ENCODE measurements at places on chromosomes 2 and 18.

DNA sequence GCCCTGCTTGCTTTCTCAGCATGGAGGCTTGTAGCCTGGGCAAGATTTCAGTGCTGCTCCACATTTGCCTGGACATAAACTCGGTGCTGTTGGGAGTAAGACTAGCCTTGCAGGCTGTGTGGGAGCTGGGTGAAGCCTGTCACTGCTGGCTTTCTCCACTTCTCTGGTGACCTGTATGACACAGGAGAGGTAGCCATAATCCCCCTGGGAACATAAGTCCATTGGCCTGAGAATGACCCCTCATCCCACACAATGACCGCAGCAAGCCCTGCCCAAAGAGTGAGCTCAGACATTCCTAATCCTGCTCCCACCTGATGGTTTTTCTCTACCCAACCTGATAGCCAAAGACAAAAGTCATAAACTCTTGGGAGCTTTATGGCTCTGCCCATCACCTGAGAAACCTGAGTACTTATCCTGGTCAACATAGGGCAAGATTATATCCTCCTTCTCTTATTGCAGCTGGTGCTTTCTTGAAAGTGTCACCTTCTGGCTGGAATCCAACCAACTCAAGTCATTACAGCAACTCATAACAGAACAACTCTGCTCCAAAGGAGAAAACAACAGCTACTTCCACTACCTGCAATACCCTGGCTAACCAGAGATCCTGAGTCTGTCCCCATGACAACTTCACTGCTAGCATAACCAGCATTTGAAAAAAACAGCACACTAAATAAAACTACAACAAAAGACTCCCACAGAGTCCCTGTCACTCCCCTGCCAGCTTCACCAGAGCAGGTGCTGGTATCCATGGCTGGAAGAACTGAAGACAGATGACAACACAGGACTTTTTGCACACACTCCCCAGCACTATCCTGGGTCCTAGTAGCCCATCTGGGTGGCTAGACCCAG, 834.4 kb upstream of the DDX18 start:
- no peak for DNase-seq

DNA sequence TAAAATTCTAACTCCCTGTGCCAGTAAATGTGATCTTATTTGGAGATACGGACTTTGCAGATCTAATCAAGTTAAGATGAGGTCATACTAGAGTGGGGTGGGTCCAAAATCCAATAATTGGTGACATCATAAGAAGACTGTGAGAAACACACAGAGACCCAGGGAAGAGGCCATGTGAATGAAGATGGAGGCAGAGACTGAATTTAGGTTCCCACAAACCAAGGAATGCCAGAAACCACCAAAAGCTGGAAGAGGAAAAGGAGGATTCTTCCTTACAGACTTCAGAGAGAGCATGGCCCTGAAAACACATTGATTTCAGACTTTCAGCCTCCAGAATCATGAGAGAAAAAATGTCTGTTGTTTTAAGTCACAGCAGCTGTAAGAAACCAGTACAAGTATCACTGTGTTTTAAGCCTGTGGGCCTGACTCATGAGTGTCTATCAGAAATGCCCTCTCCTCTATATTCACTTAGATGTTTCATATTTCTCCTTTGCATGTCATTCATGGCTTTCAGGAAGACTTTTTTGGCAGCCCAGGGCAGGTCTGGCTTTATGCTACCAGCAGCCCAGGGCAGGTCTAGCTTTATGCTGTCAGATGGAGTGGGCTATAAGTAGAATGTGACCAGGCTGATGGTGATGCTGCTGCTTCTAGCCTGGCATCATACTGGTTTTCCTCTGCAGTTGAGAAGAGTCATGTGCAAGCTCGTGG, 100.0 kb downstream of the SPOPL start:
- DNase-seq = no peak

GRCh38 chr2:8505311-8505920, 176.4 kb upstream of the ID2 start:
- no peak for DNase-seq

DNA sequence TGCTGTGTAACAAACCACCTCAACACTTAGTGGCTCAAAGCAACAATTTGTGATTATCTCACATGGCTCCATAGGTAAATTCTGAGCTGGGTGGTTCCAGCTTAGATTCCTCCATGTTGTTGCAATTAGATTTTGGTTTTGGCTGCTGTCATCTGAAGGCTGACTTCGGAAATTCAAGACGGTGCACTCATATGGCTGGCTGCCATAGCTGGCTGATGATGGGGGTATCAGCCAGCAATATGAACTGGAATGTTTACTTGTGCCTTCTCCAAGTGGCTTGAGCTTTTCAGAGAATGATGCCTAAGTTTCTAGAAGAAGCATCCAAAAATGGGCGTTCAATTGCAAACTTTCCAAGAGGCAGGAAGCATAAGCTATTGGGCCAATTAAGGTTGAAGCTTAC, 213.1 kb downstream of the GCA start:
- DNase-seq = no peak

DNA sequence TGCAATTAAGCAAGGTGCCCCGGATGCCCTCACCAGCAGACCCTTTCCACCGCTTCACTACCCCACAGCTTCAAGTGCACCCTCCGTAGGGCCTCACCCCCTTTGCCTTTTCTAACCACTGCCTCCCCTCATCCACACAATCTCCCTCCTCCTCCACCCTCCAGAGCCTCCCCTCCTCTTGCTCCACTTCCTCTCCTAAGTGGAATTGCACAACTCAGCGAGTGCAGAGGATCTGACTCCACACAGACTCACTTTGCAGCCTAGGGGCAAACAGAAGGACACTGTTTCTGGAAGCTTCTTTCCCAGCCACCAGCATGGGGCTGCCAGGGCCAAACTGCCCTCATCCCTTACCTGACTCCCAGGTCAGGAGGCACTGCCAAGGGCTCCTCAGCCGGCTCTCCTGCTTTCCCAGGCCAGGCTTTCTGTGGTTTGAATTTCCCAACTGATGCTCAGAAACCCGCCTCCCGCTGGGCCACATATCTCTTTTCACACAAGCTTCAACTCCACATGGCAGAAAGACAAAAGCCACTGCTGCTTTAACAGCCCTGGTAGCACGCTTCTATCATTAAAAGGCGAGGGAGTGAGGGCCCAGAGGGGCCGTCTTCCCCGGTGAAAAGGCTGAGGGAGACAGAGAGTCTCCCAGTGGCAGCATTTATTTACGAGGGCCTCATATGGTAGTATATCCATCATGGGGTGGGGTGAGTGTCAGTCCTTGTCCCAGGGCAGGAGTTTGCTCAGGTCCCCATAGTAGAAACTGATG, 74.7 kb upstream of the MGAT4A start:
- no peak for DNase-seq

GRCh38 chr2:72138011-72138881, 9.4 kb downstream of the CYP26B1 start:
- DNase-seq = no peak

DNA sequence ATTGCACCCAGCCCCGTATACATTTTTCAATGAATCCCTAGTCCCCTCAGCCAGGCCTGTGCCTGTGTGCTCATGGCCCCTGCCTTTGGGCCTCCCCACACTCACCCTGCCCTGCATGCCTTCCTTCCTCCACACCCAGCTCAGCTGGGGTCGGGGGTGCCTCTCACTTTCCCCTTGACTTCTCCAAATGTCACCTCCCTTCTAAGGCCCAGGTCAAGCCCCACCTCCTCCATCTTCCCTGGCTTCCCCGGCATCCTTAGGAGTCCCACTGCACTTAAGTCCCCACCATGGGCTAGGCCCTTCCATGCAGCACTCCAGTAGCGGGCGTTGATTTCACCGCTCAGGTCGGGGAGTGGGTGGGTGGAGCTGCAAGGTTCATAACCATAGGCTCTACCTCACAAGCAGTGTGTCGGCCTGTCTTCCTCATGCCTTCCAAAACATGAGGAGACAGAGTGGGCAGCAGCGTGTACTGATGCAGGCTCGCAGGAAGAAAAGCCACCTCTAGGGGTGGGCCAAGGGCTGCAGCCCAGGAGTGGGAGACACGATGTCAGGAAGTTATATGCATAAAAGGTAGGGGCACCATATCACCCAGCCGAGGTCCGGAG, 47.7 kb downstream of the DNMT3A start:
- DNase-seq = no peak

DNA sequence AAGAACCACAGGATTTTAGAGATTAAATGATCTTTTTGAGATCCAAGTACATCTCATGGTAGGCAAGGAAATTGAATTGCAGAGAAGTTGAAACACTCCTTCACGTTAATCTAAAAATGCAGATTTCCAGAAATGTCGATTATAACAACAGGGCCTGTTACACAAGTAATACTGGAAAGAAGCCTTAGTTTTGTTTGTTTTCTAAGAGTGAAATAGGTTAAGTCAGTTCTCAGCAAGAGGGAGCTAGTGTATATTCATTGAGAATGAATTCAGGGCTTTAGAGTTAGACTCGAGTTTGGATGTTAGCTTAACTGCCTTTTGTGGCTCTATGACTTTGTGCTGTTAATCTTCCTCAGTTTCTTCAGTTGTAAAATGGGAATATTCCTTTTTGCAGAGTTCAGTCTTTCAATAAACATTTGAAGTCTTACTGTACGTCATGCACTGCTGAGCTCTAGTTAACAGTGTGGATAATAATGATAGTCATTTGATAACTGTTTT, 926 bp downstream of the NDUFV2 start:
- DNase-seq = no peak

DNA sequence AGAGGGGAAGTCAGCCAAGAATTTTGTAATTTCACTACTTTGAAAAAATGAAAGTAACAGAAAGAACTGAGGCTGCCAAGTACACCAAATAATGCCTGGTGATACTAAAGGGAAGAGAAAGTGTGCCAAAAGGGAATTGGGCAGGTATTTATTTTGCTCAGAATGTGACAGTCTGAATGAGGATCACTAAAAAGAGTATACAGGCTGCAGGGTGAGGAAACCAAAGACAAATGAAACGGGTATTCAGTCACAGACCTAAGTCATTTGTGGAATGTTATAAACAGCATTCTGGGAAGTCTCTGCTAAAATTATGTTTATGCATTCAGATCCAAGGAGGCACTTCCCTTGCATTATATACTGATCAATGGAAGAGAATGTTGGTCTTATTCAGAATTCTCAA, 418.6 kb upstream of the SLC39A10 start:
- DNase-seq = no peak

DNA sequence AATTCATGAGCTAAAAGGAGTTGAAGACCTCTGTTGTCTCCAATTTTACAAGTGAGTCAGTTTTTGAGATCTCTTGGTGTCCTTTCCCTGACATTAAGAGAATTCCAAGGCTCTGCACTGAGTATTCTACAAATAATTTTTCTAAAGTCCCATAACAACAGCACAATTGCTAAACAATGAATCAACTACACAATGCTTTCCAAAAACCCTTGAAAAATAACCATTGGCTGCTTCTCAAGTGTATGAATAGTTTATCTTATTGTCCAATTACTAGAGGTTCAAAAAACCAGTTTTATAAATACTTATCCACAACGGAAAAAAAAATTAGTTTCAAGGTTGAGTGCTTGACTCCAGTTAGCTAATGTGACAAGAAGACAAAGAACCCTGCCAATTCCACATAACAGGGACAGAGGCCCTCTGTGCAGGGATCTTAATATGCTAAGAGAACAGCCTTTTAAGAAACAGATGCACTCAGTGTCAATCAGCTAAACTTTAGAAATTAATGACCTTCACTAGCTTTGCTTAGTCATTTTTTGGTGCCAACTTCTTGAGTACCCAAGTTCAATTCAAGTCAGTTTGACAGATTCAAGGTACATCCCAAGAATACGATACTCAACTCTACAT, 266.6 kb upstream of the CYP26B1 start:
- DNase-seq = no peak

GRCh38 chr2:109375131-109375561, 238.6 kb downstream of the SEPTIN10 start:
- no peak for DNase-seq

DNA sequence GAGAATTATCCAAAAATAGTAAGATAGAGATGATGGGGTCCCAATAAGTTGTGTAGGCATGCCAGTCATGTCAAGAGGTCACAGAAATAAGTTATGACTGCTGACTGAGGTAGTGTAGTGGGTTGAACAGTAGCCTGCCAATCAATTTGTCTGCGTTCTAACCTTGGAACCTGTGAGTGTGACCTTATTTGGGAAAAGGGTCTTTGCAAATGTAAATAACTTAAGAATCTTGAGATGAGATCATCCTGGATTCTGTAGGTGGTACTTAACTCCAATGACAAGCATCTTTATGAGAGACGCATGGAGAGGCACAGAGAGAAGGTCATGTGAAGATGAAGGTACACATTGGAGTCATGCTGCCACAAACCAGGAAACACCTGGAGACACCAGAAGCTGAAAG, 31.0 kb downstream of the ACVR1 start:
- no peak for DNase-seq

DNA sequence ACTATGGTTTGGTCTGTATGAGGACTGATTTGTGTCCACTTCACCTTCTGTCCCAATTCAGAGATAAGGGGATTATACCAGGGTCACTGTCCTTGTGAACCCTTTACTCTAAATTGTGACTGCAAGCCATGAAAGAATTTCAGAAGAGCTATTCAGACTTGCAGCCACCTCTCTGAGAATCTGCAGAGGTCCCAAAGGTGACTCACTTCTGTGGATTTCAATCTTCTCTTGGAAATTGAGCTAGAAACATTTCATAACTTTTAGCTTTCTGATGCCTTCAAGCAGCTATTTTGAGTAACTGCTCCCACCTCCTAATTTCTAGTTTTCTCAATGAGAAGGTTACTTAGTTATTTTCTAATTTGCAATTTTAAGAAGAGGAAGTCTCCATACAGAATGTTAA, 1242.4 kb upstream of the ACVR2A start:
- DNase-seq = no peak

- no peak for DNase-seq
Measured at GRCh38 chr2:60634438-60634837, 81.0 kb upstream of the BCL11A start.

DNA sequence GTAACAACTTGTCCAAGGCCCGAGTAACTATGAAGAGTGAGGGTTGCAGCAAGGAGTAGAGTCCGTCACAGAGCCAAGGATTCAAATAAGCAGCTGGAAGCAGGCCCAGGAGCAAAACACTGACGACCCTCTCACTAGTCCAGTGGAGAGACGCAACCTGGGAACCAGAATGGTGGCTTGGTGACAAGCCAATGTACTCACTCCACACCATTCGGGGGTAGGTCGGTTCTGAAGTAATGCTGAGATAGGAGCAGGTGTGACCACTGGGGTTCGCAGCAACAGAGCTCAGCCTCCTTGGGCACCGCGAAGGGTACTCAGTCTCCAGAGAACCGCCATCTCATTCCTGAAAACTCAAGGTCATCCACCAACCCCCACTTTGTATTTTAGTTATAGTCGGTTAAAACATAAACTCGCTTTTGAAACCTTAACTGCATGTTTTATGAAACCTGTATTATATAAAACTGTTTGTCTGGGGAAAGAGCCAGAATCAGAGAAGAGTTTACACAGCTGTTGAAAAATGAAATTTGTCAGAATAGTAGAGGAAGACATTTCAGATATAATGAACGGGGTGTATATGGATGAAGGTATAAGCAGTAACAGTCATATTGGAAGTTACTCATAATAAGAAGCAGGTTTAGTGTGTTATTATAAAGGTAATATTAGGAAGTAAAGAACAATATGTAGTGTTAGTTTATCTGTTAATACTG, 8.6 kb downstream of the ANKRD62 start:
- DNase-seq = no peak

DNA sequence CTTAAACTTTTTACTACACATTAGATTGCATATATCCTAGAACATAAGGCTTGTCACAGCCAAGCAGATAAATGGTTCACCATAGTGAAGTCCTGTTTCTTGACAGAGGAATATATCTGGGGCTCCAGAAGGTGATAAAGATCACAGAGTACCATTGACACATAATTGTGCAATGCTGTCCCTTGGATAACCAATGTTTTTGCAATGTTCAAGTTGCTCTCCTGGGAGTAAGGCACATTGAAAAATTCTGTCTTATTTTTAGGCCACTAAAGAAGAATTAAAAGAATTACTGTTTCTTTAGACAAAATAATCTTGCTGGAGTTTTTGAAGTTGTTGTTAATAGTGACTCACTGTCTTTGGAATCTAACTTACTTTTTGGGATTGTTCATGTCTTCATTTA, 1132.8 kb downstream of the LRP1B start:
- no peak for DNase-seq

Data from posterior cingulate gyrus (tissue), 11 donors.